Activated naive CD4-positive, alpha-beta T cell treated with anti-CD3 and anti-CD28 coated beads, Interleukin-2, amount 50 U/mL, for 72 hours (primary cell): ENCODE measurements at places on chromosomes 4 and X. TPM values are rescaled to one million over a fixed set of nuclear protein-coding genes. Genes with fewer than 3 reads are reported as not detected.

DNA sequence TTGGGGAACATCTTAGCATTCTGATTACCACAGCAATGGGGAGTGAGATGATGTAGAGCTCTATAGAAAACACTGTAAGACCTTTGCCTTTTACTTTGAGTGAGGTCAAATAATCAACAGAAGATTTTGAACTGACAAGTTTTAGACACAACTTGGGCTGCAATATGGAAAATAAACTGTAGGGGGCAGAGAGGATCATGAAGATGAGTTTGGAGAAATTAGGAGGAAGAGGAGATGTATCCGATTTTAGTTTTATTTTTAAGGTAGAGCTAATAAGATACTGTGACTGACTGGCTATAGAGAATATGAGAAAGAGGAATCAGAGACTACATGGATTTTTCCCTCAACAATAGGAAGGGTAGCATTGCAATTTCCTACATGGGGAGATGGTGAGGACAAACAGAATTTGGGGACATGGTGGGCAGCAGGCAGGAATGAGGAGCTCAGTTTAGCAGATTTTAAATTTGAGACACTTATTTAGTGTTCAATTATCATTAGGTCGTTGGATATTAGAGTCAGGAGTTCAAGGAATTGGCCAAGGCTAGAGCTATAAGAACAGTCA is 563.1 kb downstream of the INPP4B start:
- DNase-seq: peak; percentile 62

DNA sequence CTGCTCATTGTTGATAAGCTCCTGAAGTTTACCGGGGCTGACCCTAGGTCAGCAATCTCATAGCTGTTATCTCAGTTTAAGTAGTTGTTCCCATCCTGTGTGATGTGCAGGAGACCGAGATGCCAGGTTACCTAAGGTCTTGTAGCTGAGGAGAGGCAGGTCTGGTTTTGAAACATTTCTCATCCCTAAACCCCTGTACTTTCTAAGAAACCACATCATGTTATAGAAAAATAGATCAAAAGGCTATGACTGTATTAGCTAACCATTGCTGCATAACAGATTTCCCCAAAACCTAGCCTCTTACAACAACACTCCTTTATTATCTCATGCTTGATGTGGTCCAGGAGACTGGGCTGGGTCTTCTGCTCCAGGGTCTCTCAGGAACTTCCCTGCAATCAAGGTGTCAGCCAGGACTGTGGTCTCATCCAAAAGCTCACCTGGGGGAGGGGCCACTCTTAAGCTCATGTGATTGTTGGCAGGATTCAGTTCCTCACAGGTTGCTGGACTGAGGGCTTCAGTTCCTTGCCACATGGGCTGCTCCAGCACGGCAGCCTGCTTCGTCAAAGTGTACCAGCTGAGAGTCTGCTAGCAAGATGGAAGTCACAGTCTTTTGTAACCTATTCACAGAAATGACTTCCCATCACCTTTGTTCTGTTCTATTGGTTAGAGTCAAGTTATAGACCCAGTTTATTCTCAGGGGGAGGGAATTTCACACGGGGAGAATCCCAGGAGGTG is 60.9 kb upstream of the CLCN4 start:
- no peak for DNase-seq

- DNase-seq: no peak
Measured at GRCh38 chrX:134526399-134526798, 66.4 kb downstream of the HPRT1 start.

DNA sequence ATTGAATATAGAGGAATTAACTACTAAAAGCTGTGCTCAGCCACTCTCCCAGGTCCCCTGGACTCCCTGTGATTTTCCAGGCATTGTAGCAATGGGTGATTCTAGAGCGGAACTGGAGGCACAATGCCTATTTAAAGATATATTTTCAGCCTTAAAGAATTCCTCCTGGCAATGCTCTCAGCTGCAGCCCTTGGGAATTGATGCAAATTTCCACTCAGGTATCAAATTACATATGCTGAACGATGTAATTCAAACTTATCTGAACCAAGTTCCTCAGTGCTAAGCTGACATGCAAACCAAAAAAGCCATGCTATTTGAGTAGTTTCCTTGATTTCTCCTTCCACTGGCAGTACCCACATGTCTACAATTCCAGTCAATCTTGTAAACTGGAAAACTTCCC is 86.3 kb upstream of the GABRA3 start:
- no peak for DNase-seq

The CXCL10 gene
- 0.20 TPM for total RNA-seq
